Immature natural killer cell (primary cell): ENCODE measurements at places on chromosomes 16 and 17. TPM values are rescaled to one million over a fixed set of nuclear protein-coding genes. Genes with fewer than 3 reads are reported as not detected.

SLC16A13 gene
- polyA plus RNA-seq: 2.6 TPM

ACSM3 gene
- polyA plus RNA-seq: 5.5 TPM

ST6GALNAC2 gene
- polyA plus RNA-seq: not detected

GRCh38 chr17:5249615-5250014 lies 15.0 kb upstream of the SCIMP start:
- H3K36me3 ChIP-seq: no peaks in the 10 kb centered on the region
- peak overlapping the region; percentile 75 for H3K27ac ChIP-seq

KLHL36 gene
- 18.0 TPM for polyA plus RNA-seq

NXN gene
- not detected for polyA plus RNA-seq
